ENCODE measurements at places on chromosomes 5 and 9.

DNA sequence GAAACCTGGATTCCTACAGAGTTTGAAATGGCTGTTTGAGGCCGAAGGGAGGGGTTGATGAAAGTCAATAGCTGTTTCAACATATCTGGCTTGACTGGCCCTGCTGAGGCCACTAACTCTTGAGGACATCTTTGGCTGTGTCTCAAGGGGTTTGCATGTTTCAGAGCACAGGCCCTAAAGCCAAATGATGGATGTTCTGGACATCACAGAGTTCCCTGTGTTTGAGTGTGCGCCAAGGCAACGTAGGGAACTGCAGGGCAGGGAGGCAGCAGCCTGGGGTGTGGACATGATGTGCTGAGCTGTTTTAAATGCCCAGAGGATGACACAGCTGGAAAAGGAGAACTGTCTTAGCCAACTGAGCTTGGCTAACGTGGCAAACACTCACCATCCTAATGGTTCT is 89.6 kb downstream of the RAPGEF1 start:
- DNase-seq: no peak

GRCh38 chr9:28024676-28025075 is 451.4 kb upstream of the C9orf72 start:
- no peak for DNase-seq

DNA sequence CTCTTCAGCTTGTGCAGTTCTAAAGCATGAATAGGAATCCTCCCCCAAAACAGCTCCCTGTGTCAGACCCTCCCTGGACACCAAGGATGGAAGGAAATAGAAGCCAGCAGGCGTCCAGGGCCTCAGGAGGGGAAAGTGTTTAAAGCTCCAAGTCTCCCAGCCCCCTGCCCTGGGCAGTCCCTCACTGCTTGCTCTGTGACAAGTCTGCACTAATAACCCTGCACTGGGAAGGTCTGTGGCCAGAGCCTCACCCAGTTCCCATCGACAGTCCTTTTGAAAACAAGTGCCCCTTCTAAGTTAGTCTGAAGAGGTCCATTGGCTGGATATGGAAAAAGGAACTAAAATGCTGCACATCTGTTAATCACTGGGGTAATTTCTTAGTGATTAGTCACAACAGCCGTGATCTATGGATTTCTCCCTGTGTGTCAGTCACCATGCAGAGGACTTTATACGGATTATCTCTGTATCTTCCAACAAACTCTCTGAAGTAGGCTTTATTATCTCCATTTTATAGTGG is 195.3 kb downstream of the FBXL7 start:
- DNase-seq: no peak

- no peak for DNase-seq
Measured at GRCh38 chr5:160060001-160060400, 51.1 kb downstream of the TTC1 start.

GRCh38 chr9:5052838-5053237 is 67.8 kb downstream of the JAK2 start:
- no peak for DNase-seq

- DNase-seq: no peak
Measured at GRCh38 chr5:179187229-179187678, 127.1 kb downstream of the ZNF354C start.

- no peak for DNase-seq
Measured at GRCh38 chr5:5350101-5350500, 72.4 kb upstream of the ICE1 start.

- DNase-seq: no peak
Measured at GRCh38 chr5:35476036-35476435, 141.6 kb upstream of the SPEF2 start.

DNA sequence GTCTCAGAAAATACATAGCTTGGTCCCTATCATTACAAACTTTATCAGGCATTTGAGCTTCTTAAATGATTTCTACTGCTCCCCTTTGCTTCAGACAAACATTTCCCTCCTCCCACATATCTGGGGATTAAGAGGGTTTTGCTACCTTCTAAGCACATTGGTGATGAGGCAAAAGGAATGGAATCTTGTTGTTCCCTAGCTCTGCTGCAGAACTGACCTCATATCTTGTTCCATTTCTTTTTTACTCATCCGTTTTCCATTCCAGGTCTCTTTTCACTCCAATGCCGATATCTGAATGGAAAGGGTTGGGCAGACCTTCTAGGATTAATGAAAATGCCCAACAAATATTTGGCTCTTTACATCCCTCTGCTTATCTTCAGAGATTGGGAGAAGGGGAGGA is 444.6 kb downstream of the ZNF608 start:
- DNase-seq: no peak

Data from stimulated activated CD4-positive, alpha-beta T cell treated with anti-CD3 and anti-CD28 coated beads, Interleukin-15, amount 100 ng/mL, for 24 hours (primary cell).